ENCODE measurements at places on chromosomes 2 and 18.

DNA sequence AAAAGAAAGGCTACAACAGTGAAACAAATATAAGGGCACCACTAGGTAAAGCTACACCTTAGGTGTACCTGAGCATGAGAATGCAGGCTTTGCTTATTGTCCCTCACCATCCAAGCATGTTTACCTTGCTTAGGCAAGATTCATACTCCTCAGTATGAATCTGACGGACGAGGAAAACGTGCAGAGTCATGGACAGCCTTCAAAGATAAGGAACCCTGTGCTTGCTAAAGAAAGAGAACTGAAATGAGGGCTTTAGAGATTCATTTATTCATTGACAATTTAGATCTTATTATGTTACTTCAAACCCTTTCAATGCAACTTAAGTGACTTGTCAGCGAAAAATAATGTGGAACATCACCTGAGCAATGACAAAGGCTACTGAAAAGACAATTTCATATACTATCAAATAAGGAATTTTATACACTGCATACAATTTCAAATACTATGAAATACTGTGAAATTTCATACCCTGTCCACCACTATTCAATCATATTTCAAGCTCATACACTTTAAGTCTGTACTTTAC, 21.7 kb downstream of the CLASP1 start:
- no peak for DNase-seq

GRCh38 chr2:111661286-111661940, 222.6 kb downstream of the ANAPC1 start:
- no peak for DNase-seq

- no peak for DNase-seq
These were observed 57.9 kb downstream of the ZNF638 start for GRCh38 chr2:71389384-71390072.

GRCh38 chr2:8578335-8579244, 103.3 kb upstream of the ID2 start:
- DNase-seq = no peak

- DNase-seq = no peak
These were observed 117.2 kb downstream of the RGPD3 start for GRCh38 chr2:106350980-106351379.
